Frontal cortex (tissue), 4 donors: ENCODE measurements at places on chromosomes 11 and 22.
A peak's percentile ranks its signal among the peaks of the same experiment; 100 is the strongest.

DNA sequence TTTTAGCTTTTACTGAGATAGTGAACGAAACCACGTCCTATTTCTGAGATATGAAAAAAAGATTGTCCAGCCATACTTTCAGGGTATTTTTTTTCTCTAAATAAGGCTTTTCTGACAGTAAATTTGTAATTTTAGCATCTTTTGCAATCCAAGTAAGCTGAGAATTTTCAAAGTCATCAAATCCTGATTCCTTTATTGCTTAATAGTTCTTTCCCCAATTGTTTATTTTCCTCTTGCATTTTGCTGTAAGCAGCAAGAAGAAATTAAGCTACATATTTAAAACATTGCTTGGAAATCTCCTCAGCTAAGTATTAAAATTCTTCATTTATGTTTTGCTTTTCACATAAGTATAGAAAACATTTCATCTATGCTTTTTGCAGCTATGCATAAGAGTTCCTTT is 493.3 kb upstream of the CCDC179 start:
- no peak for DNase-seq

DNA sequence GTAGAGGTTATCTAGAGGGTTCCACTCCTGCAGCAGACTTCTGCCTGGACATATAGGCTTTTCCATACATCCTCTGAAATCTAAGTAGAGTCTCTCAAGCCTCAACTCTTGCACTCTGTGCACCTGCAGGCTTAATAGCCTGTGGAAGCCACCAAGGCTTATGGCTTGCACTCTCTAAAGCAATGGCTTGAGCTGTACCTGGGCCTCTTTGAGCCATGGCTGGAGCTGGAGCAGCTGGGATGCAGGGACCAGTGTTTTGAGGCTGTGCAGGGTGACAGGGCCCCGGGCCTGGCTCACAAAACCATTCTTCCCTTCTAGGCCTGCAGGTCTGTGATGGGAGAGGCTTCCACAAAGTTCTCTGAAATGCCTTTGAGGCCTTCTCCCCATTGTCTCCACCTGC is 2.9 kb upstream of the NXPE4 start:
- no peak for DNase-seq

DNA sequence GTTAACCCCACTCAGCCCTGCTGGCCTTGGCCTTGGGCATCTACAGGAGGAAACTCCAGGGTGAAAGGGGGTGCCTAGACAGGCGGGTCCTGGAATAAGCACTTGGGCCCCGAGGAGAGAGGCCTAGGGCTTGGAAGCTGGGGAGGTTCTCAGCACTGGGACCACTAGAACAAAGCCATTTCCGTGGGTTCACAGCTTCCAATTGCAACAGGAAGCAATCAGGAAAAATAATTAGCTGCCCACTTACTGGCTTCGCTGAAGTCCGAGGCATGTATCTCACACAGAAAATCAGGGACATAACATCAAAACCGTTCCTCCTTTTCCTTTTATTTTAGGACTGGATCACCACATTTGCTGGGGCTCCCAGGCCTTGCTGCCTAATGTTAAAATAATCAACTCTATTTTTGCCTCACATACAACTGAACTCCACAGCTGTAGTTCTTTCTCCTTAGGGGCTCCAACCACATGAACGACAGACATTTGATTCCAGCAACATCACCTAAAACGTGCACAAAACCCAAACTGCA is 161.1 kb upstream of the GRK3 start:
- no peak for DNase-seq

GRCh38 chr11:14821031-14821430 is 71.0 kb downstream of the CYP2R1 start:
- DNase-seq, result no peak

DNA sequence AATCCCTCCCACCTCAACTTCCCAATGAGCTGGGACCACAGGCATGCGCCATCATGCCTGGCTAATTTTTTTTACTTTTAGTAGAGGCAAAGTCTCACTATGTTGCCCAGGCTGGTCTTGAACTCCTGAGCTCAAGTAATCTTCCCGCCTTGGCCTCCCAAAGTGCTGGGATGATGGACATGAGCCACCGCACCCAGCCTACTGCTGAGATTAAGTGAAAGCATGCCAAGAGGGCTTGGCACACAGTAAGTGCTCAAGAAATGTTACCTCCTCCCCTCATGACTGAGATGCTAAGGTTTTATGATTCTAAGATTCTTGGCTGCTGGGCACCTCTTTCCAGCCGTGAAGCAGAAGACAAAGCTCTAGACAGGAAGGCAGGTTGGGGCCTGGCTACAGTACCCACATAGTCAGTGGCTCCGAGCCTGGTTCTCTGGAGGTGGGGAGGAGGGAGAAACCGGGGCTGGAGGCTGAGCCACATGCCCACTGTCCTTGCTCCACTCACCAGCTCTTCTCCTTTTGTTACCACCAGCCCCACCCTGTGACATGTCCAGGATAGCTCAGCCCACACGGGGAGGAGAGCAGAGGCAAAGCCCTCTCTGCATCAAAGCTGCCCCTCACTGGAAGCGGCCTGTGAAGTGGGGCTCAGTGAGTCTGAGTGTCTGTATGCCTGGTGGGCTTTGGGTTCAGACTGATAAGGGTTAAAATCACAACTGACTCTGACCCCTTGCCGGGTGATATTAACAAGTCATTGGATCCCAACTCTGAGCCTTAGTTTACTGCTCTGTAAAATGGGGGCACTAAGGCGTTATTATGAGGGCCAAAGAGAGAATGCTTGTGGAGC is 12.9 kb downstream of the ARHGEF17 start:
- DNase-seq, result no peak

DNA sequence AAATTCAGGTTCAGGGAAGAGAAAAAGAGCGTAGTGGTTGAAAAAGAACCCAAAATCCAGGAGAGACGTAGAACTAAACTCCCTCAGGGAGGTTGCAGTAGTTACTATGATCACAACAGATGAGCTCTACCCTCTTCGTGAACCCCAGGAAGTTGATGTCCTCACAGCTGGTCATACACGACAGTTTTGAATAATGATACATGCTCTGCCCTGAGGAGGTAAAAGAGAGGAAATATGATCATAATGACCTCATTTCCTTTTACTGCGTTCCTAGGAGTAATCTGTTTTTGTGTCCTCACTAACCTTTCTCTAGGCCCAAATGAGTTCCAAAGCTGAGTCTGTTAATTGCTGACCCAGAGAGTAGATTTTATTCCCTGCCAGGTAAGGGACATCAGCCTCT is 1.3 kb downstream of the PATE2 start:
- DNase-seq, result no peak

DNA sequence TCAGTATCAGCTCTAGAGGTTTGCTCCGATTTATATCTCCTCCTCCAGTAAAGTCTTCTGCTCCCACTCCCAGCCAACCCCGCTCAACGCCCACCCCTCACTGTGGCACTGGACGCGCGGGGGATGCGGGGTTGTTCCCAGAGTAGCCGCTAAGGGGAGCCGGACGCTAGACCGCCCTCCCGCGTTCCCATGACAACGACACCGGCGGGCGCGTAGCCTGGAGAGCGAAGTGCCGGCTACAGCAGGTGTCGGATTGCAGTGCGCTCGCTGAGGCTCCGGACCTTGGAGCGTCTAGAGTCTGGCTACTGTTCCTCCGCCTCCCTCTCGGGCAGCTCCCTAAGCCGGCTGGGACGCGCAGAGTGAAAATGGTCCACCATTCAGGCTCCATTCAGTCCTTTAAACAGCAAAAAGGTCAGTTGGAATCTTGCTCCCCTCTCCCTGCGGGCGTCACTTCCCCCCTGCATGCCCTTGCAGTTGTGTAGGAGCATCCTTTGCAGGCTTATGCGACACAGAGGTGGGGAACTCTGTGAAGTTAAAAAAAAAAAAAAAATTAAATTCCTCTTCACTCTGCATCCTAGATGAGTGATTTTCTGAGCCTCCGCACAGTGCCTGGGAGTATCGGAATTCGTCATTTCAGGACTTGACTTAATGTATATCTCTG is at the start of gene ANO3:
Gene ANO3 (plus strand): TSS at position 220 of the 661 bp plus-strand sequence. CDS start 146 bp downstream, at position 366.
- peak; percentile 59 for DNase-seq

- no peak for DNase-seq
These were observed 10.8 kb downstream of the TRIM66 start for GRCh38 chr11:8671651-8672062.

DNA sequence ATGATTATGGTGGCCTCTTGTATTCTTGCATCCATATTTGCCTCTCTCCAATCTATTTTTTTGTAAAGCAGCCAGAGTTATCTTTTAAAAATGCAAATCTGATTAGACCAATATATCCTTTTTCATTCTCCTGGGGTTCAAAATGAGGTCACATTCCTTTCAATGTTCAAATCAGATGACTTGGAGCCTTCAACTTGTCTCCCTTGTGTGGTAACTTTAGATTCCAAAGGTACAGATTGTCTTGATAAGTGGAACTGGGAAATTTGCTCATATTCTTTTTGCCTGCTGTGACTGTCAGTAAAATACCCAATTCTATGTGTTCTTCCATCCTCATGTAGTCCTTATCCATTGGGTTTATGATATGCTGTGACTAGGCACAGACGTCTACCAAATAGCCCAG is 15.1 kb upstream of the CAPRIN1 start:
- no peak for DNase-seq

- DNase-seq, result no peak
These were observed 339.6 kb upstream of the ANO3 start for GRCh38 chr11:25992294-25992693.
